ENCODE measurements at places on chromosomes 11 and 22.

GRCh38 chr11:30387891-30388861 lies 65.3 kb downstream of the ARL14EP start:
- no peak for DNase-seq

DNA sequence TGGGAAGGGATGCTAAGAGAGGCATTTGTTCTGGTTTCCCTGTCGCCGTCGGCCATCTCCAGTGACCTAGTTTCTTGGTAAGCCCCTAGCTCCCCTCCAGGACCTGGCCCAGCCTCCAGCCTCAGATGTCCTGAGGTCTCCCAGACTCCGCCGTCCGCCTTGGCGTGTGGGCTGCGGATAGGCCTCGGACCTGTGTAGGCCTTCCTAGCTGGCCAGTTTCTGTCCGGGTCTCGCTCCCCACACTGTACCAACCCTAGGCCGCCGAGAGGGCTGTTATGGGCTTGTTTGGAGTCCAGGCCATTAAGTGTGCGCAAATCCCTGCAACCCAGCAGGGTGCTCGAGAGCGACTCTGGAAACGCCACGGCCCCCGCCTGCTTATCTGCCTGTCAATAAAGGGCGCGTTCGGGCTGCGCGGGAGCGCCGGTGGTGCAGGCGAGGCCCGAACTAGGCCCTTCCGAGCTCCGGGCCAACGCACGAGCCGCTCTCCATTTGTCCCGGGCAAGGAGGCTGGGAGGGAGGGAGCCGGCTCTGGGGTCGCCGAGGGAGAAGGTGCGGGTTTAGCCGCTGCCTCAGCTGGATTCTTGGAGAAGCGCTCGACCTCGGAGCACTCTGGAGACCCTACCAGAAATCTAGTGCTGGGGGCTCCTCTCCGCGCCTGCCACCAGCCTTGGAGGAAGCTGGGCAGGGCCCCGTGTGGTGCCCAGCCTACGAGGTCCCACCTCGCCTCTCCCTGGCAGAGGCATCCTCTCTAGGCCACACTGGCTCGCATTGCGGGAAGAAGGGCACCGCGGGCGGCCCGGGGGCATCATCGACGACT lies 8.7 kb upstream of the PAX6 start:
- DNase-seq = no peak

GRCh38 chr11:126646701-126647557 lies 291.4 kb downstream of the ST3GAL4 start:
- no peak for DNase-seq

- peak; percentile 28 for DNase-seq
Observed at GRCh38 chr11:112343368-112344039, 82.8 kb upstream of the PLET1 start.

GRCh38 chr11:123549926-123550917 lies 104.2 kb downstream of the SCN3B start:
- DNase-seq = no peak

DNA sequence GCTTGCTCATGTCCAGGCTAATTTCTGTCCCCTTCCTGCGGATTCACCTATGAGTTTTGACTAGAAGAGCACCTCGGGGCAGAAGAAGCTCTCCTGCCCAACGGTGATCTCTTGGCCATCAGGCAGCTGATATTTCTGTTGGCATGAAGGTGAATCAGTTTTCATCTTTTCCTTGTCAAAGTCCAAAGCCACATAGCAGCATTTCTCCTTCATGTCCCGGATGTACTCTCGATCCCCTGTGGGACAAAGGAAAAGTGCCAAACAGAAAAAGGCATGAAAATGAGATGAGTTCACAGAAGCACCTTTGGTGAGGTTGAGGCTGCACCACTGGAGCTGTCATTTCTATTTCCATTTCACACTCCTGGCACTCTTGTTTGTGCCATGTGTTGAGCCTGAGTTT lies 56.8 kb downstream of the DHCR7 start:
- DNase-seq = no peak

- DNase-seq = no peak
Observed at GRCh38 chr11:107778839-107779517, 67.1 kb upstream of the SLN start.

- no peak for DNase-seq
Observed at GRCh38 chr11:27012234-27012921, 18.5 kb downstream of the FIBIN start.
